Dorsolateral prefrontal cortex (tissue), 122 donors: ENCODE measurements at places on chromosomes 11 and 22.
A peak's percentile ranks its signal among the peaks of the same experiment; 100 is the strongest.

- no peak for DNase-seq
Observed at GRCh38 chr11:6695377-6695776, 12.2 kb upstream of the MRPL17 start.

- DNase-seq: no peak
Observed at GRCh38 chr11:117045196-117045595, 53.0 kb downstream of the SIK3 start.

- peak; percentile 32 for DNase-seq
Observed at GRCh38 chr11:72305891-72306585, 62.1 kb upstream of the PHOX2A start.

DNA sequence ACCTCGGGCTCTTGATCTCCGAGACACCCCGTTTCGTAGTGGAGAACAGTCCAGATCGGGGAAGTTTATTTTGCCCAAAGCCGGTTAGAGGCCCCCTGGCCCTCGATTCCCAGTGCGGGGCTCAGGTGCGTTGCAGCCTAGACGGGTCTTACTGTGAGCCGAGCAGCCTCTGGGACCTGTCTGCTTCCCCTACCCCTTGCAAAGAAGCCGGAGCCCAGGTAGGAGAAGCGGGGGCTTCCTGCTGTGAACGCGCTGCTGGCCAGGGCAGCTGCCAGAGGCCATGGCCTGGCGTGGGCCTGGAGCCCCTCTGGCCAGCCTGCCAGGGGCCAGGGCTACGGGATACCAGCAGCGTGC lies 621 bp downstream of the TSPO start:
- DNase-seq: no peak

DNA sequence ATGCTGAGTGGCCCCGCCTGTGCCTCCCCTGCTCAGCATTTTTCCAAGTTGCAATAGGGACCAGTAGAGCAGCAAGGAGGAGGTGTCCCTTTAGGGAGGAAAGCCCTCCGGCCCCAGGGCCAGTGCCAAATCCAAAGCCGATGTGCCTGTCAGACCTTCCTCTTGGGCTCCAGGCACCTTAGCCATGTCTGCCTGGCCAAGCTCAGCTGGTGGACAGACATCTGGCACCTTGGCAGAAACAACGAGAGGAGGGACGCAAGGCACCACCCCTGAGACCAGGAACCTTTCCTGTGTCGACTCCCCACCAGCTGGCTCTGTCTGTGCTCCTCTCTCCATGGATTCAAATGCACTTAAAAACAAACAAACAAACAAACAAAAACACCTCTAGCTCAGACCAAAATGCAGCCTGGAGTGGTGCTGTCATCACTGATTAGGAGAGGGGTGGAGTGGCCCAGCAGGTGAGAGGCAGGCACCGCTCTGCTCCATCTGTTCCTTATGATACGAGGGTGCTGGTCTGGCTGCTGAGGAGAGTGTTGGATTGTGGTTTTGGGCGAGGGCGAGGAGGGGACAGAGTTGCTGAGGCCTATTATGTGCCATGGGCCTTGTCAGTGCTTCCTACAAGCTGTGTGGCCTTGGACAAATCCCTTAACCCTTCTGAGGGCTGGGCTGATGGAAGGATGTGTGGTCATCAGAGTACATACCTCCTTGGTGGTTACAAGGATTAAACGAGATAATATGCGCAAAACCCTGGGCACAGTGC lies 46.2 kb downstream of the TP53I11 start:
- no peak for DNase-seq

GRCh38 chr11:37280200-37280599 lies 682.2 kb upstream of the RAG2 start:
- DNase-seq: no peak

DNA sequence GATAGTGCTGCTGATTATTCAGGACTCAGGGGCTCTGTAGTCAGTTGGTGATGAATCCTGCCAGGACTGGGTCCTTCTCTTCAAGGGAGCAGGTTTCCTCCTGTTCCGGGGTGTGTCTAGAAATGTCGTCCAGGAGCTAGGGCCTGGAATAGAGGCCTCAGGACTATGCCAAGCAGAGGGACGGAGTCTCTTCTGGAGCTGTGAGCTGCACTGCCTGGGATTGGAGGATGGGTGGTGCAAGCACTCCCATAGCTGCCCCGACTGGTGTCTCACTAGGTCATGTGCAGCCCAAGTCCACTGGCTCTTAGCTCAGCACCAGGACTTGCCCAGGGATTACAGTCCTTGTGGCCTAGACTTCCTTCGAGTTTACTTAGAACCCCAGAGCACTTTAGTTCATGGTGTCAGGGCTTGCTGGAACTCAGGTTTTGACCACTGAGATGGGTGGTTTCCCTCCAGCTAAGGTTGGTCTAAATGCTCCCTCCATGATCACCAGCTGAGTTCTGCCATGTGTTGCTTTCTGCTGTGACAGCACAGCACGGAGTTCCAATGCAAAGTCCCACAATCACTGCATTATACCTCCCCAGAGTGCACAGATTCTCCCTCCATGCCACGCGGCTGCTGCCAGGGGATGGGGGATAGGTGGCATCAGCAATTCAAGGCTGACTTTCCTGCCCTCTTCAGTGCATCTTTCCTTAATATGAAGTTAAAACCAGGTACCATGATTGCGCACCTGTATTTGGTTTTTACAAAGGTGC lies 42.6 kb upstream of the SHANK2 start:
- no peak for DNase-seq

- no peak for DNase-seq
Observed at GRCh38 chr22:38748487-38749136, 7.2 kb downstream of the SUN2 start.

DNA sequence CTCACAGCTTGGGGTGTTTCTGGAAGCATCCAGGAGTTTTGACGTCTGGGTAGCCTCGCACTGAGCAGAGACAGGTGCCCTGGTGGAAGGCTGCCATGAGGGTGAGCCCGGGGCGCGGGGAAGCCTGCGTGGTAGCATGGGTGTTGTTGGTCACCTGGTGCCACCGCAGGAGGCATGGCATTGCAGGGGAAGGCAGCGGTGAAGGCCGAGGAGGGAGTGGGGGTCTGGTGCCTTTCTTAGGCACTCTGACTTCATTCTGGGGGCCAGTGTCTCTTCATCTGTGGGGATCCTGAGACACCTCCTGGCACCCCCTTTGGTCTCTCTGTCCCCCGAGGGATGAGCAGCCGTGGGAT lies 271.2 kb downstream of the TBC1D22A start:
- no peak for DNase-seq

GRCh38 chr22:22936915-22937656 lies 49.5 kb downstream of the IGLL5 start:
- DNase-seq: peak; percentile 4

GRCh38 chr22:16932577-16932976 lies 75.4 kb downstream of the GAB4 start:
- DNase-seq: no peak

- DNase-seq: no peak
Observed at GRCh38 chr22:32164075-32164860, 5.2 kb upstream of the C22orf42 start.

DNA sequence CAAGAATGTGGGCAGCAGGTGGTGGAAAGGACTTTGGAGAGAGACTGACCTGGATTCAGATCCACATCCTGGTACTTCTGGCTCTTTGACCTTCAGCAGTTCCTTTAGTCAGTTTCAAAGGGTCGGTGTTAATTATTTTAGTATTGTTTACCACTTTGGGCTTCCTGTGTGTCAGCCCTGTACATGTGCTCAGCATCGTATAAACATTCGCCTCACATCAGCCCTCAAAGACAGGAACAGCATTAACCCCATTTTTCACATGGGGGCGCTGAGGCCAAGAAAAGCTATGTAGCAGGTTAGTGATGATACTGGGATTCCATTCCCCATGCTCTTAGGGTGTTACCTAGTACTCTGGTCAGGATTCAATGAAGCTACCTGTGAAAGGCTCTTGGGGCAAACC lies 72.1 kb upstream of the YWHAH start:
- DNase-seq: no peak

DNA sequence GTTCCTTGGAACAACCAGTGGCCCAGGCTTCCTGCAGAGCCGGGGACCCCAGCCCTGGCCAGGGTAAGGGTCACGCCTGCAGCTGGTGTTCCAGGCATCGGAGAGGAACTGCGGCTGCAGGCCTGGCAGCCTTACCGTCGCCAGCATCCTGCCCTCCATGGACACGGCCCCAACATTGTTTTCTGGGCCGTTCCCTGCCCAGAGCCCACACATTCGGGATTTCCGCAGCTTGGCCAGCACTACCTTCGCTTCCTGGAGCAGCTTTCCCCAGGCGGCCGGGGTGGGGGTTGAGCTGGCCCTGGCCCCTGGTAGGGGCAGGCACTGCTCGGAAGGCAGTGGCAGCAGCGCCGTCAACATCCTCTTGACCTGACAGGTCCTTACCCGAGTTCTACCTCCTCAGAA lies 17.7 kb downstream of the TXN2 start:
- no peak for DNase-seq

DNA sequence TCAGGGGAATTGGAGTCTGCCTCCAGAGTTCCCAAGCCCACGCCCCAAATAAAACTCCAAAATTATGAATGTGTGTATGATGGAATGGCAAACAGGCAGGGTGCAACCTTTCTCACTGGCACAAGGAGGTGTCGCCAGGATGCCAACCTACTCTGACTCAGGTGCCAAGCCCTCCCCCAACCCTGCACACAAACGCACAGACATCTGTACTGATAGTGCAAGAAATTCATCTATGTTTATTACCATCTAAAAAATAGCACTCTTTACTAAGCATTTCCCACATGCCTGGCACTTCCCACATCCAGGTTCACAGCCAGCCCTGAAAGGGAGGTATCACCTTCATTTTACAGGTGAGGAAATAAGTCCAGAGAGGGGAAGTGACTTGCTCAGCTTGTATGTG lies 1.2 kb downstream of the PLA2G3 start:
- DNase-seq: no peak

- no peak for DNase-seq
Observed at GRCh38 chr11:47797633-47798032, 30.5 kb upstream of the FNBP4 start.

- DNase-seq: no peak
Observed at GRCh38 chr11:65334696-65335295, 1.1 kb downstream of the DPF2 start.

GRCh38 chr11:23563591-23563990 lies 703.3 kb upstream of the CCDC179 start:
- DNase-seq: no peak

DNA sequence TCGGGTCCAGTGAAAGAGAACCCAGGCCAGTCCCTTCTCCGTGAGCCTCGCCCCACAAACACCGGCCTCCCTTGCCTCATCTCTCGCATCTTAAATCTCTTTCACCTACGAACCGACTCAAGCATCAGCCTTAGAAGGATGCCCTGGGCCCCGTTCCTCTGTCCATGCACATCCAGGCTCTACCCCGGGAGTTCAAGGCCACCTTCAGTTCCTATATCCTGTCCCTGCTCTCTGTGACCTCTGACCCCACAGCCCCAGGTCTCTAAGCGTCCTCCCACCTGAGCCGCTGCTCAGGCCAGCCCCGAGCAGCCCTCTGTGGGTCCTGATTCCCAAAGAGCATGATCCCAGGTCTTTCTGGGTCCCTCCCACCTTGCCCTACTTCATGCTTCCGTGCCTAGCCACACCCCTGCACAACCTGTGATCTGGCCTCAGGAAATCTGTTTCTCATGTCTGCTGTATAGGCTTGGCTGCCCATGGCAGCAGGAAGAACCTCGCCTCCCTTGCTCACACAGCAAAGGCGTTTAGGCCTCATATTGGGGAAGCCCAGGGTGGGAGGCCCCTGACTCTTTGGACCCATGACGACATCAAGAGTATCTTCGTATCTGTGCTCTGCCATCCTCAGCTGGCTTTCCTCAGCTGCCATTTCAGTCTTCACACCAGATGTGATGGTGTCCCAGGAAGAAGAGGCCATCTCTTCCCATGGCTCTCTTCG lies 77.5 kb upstream of the SEPTIN5 start:
- DNase-seq: no peak

GRCh38 chr22:37641561-37641949 lies 2.1 kb downstream of the SH3BP1 start:
- no peak for DNase-seq

DNA sequence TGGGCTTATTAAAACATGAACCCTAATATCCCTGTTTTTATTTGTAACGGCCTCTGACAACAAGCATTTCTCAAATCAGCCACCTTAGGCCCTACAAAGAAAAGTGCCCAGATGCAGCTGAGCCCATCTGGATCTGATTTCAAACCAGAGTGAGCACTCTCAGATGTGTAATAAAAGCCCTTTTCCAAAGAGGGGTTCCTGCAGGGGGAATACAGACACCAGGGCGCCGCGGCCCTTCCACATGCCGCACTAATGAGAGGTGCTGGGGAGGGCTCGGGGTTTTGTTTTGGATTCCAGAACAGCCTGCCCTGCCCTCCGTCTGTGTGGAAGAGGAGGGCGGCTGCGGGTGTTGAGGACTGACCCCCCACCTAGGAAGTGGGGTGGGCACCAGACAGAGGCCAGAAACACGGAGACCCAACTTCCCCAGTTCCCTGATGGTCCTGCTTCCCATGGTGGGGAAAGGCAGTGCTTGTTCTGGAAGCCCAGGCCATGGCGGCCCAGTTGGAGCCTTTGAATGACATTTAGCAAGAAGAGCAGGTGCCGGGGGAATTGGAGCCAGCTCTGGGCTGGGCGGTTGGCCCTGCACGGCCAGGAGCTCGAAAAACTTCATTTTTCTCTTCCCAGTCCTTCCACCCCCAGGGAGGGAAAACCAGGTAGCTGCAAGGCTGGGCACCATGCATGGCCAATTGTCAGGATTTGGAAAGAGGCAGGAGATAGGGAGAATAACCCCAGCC lies 63.7 kb downstream of the MACROD1 start:
- DNase-seq: no peak

GRCh38 chr11:16832193-16832539 lies 93.7 kb downstream of the C11orf58 start:
- no peak for DNase-seq

GRCh38 chr11:73201249-73201648 lies 16.8 kb upstream of the P2RY2 start:
- DNase-seq: peak; percentile 20

- no peak for DNase-seq
Observed at GRCh38 chr11:75477614-75477935, 44.6 kb upstream of the KLHL35 start.

GRCh38 chr22:33404723-33405122 lies 346.5 kb upstream of the SYN3 start:
- DNase-seq: no peak

DNA sequence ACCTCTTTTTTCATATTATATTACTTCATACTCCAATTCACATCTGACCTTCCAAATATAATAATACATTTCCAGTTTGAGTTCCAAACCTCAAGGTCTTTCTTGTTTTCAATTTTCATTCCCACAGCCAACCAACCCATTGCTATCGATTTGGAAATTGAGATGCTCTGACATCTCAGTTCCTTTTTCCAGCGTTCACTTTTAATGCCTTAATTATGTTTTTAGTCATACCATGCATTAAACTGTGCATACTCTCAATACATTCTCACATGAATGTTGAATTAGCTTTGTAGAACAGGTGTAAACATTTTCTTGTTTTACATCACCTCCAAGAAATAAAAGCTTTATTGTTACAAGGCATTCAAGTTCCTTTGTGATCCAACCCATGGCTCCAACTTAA lies 294.2 kb upstream of the ANO3 start:
- no peak for DNase-seq

- DNase-seq: peak; percentile 70
Observed at GRCh38 chr11:64037027-64037634, 1.4 kb downstream of the FLRT1 start.

GRCh38 chr11:112320668-112321067 lies 60.0 kb upstream of the PLET1 start:
- DNase-seq: no peak

- DNase-seq: no peak
Observed at GRCh38 chr11:35173011-35173511, 34.1 kb downstream of the CD44 start.
